Stimulated activated CD8-positive, alpha-beta memory T cell treated with anti-CD3 and anti-CD28 coated beads, Interleukin-7, amount 100 ng/mL, for 4 hours (primary cell): ENCODE measurements at places on chromosomes 7 and 10.

GRCh38 chr10:124389613-124390361 is 28.9 kb downstream of the OAT start:
- no peak for DNase-seq

GRCh38 chr7:55207436-55208125 is 157.6 kb upstream of the LANCL2 start:
- DNase-seq = no peak

GRCh38 chr7:158811461-158811860 is 17.8 kb downstream of the ESYT2 start:
- DNase-seq = peak; percentile 55

- no peak for DNase-seq
Measured at GRCh38 chr7:147923841-147924240, 666.7 kb upstream of the C7orf33 start.

- no peak for DNase-seq
Measured at GRCh38 chr7:82633592-82633991, 190.0 kb upstream of the CACNA2D1 start.

DNA sequence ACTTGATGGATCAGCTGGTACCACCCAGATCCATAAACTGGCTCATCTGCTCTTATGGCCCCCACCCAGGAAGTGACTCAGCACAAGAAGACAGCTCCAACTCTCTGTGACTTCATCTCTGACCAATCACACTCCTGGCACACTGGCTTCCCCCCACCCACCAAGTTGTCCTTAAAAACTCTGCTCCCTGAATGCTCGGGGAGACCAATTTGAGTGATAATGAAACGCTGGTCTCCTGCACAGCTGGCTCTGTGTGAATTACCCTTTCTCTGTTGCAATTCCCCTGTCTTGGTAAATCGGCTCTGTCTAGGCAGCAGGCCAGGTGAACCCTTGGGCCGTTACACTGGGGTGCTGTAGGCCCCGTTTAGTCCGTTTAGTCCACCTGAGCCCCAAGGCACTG is 23.4 kb upstream of the BNIP3 start:
- no peak for DNase-seq

- DNase-seq = peak; percentile 11
Measured at GRCh38 chr7:21355406-21355874, 72.4 kb upstream of the SP4 start.

GRCh38 chr10:73762915-73763314 is 18.7 kb downstream of the SEC24C start:
- no peak for DNase-seq

- no peak for DNase-seq
Measured at GRCh38 chr7:47707583-47707982, 125.7 kb upstream of the TNS3 start.

DNA sequence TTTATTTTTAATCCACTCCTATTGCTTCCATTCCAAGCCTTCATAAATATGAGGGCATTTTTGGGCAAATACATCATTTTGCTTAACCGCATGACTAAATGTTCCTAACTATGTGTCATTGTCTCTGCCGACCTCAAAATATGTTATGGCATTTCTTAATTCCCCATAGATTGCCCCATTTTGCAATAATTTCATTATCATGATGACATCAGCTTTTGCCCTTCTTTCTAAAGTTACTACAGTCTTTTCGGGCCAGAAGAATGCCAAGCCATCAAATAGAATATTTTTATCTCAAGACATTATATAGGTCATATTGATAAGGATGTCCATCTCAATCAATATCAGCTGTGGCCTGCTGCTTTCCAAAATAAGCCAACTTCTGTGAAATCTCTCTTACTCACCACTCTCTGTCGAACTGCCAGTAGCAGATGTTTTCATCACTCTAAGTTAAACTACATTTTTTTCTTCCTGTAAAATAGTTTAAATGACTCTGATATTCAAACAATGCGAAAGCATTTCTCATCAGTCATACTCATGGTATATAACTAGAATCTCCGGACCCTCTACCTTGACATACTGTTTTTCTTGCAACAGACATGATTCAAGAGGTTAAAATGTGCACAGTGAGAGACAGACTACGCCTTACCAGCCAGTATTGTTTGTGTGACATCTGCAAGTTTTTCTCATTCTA is 1254.6 kb upstream of the CELF2 start:
- DNase-seq = no peak

GRCh38 chr10:13853854-13854253 is 267.1 kb downstream of the PRPF18 start:
- no peak for DNase-seq

- no peak for DNase-seq
Measured at GRCh38 chr10:125141860-125142484, 18.4 kb downstream of the CTBP2 start.

DNA sequence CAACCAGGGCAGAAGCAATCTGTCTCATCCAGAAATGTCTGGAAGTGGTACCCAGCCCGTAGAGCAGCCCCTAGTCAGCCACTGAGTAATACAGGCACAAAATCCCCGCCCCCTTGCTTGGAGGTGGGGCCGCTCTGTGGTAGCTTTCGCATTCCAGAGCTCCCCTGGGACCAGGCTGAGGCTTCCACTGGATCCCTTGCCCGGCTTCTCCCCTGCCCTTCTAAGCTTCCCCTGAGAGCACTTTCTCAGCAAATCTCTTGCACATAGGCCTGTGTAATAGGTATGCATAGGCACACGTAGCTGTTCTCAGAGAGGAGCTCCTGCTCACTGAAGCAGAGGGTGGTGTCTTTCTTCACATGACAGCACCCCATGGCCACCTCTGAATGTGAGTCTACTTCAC is 144.2 kb downstream of the BMS1 start:
- DNase-seq = no peak

DNA sequence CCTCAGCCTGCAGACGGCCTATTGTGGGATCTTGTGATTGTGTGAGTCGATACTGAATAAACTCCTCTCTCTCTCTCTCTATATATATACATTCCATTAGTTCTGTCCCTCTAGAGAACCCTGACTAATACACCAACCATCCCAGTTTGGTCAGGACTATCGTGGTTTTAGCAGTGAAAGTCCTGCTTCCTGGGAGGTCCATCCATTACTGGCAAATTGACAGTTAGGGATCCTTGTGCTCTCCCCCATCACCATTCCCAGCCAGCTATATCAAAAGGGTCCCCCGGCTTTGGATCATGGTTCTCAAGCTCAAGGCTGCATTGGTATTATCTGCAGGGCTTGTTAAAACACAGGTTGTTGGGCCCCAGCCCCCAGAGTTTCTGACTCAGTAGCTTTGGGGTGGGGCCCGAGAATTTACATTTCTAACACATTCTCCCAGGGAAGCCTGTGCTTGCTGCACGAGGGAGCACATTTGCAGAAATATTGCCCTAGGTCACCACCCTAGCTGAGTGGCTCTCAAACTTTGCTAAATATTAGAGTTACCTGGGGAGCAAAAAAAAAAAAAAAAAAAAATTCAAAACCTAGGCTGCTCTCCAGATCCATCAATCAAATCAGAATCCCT is 899.1 kb upstream of the AUTS2 start:
- no peak for DNase-seq

DNA sequence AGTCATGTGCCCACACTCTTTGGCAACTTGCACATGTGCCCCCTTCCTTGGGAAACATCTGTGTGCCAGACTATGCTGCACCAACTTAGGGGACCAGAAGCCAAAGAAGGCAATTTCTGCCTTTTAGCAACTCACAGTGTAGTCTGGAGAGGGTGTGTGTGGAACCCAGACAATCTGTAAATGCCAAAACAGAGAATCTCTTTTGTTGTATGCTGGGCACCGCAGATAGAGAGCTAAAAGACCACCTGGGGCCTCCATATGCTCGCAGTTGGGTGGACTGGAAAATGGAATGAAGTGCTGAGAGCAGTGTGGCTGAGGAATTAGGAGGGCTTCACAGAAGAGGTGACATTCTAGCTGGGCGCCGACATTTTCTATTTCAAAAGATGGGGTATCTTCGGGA is 26.4 kb downstream of the UBTD1 start:
- DNase-seq = no peak

- no peak for DNase-seq
Measured at GRCh38 chr7:151252961-151253711, 4.6 kb upstream of the SMARCD3 start.

DNA sequence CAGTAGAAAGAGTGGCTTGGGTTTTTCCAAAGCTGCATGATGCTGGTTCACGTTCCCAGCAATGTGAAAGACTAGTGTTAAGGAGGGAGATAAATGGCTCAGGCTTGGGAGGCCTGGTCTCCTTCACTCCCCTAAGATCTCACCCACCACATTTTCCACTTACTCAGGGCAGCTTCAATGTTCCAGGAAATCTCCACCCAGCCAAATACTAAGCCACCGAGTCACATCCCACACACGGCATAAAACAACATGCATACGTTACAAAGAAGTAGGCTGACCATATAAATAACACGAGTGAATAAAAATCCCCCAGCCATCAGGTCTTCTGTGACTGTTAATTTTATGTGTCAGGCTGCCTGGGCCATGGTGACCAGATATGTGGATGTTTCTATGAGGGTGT is 303.5 kb downstream of the SFMBT2 start:
- no peak for DNase-seq

DNA sequence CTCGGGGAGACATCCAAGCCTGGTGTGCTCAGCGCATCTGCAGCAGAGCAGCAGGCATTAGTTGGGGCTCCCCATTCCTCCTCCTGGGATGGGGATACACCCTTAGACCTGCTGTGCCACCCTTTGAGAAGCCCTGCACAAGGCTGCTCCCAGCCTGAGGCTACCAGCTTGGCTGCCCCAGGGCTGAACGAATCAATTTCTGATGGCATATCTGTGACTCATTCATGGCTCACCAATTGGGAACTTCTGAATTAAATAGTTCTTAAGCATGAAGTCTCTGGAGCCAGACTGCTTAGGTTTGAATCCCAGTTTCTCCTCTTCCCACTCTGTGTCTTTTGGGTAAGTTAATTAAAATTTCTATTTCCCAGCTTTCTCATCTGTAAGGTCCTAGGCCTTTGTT is 16.3 kb upstream of the GLI3 start:
- DNase-seq = no peak

GRCh38 chr7:21261627-21262594 is 166.0 kb upstream of the SP4 start:
- DNase-seq = peak; percentile 40

DNA sequence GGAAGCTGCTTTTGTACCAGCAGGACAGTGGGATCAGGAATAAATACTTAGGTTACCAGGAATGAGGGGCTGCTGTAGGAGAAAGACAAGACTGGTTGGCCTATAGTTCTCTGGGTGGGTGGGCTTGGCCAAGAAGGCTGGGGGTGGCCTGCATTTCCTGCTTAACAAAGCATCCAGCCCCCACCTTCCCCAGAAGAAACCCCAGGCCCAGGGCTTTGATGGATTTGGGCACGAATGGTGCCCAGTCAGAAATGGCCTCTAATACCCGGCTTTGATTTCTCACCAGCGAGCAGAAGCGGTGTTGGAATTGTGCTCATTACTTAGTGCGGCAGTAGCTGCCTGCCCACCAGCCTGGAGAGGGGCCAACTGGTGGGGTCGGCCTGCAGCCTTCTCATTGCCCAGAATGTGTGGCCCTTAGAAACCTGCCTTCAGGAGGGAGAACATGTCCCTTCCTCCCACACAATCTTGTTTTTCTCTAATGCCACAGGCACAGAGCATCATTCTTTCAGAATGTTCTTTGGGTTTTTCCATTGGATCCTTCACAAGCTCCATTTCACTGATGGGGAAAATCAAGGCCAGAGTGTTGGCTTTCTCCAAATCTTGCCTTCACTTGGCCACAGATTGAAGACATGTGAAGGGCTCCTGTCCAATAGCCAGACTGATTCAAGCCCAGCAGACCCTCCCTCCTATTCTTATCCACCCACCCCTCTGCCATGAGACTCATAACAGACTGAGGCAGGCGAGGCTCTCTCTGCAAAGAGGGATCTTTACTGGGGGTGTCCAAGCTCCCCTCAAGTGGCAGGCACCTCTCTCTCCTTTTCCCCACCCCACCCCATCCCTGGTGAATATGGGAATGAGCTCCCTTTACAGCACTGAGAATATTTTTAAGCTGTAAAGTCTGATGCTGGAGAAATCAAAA is 2.5 kb downstream of the UNC5B start:
- DNase-seq = no peak

DNA sequence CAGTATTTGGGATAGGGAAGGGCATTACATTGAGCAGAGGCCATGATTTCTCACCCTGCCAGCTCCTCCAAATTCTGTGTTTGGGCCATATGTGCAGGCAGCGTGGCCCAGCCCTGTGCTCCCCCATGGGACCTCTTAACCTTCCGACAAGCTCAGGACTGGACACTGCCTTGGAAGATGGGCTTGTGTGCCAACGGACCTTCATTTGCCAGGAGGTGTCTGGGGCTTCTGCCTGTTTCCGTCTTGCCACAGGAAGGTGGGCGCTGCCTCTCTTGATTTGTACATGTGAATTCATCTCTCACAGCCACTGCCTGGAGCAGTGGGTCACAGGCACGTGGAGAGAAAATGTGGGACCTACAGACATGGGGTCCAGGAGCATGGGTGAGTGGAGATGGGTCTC is 272.6 kb downstream of the CCSER2 start:
- DNase-seq = no peak

DNA sequence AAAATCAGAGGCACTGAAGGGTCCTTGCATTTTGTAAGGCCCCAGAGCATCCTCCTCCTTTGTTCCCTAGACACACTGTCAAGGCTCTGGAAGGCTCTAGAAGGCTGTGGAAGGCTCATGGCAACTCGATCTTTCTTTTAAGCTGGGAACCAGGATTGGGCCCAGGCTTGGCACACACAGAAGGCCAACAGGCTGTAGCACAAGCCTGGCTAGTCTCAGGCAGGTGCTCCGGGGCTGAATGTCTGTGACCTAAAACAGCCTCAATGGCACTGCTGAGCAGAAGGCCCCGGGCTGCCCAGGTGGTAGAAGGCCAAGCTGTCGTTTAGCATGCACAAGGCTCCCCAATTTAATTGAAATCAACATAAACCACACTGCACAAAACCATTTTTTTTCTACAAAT is 55.7 kb downstream of the PRKAG2 start:
- no peak for DNase-seq
